ENCODE measurements at places on chromosomes 3 and 15. TPM values are rescaled to one million over a fixed set of nuclear protein-coding genes. Genes with fewer than 3 reads are reported as not detected.
A peak's percentile ranks its signal among the peaks of the same experiment; 100 is the strongest.

SPINK8 gene
- not detected for polyA plus RNA-seq

- H3K4me3 ChIP-seq: peak overlapping the region; percentile 41
- H3K27me3 ChIP-seq: peaks cover 42% of the 10 kb centered on the region
- no peak overlapping the region for H3K27ac ChIP-seq
- no peaks in the 10 kb centered on the region for H3K36me3 ChIP-seq
Measured at GRCh38 chr15:60590935-60591495, 112.1 kb upstream of the ICE2 start.

DNA sequence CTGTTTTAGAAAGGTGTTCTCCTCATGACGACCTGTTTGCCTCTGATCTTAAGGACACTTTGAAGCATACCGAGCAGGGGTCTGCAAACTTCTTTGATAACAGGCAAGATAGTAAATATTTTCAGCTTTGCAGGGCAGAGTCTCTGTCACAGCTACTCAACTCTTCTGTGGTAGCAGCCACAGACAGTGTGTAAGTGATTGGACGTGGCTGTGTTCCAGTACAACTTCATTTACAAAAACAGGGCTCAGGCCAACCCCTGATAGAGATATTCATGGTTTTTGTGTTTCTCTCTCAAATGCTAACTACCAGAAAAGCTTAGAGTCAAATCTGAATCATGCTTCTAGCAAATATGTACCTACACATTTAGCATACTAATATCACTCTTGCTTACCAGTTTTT lies 51.5 kb downstream of the TGFBR2 start:
- H3K27me3 ChIP-seq: no peaks in the 10 kb centered on the region
- no peak for DNase-seq
- peaks cover 57% of the 10 kb centered on the region for H3K36me3 ChIP-seq
- H3K4me3 ChIP-seq: no peak overlapping the region
- H3K4me1 ChIP-seq: peaks cover 4% of the 10 kb centered on the region

GRCh38 chr3:25191673-25192072 lies 236.4 kb upstream of the RARB start:
- H3K36me3 ChIP-seq: no peaks in the 10 kb centered on the region
- no peaks in the 10 kb centered on the region for H3K4me1 ChIP-seq
- no peak overlapping the region for H3K27ac ChIP-seq
- no peaks in the 10 kb centered on the region for H3K27me3 ChIP-seq
- no peak for DNase-seq
- no peak overlapping the region for H3K4me3 ChIP-seq

DNA sequence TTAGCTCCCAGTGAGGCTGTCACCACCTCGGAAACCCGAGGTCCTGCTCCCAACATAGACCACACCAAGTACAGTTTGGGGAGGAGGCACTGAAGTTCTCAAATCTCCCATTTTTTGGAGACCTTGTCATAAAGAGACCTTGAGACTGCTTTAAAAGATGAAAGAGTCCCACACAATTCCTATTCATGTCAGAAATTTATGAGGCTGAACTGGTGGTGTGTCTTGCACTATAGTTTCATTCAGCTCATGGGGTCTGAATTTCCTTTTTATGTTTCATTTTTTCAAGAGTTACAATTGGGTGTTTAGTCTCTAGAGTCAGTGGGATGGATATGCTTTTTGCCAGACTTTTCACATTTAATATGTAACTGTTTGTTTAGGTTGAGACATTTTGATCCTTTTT lies 318.1 kb upstream of the LRRFIP2 start:
- H3K27me3 ChIP-seq: no peaks in the 10 kb centered on the region
- no peak overlapping the region for H3K27ac ChIP-seq

DNA sequence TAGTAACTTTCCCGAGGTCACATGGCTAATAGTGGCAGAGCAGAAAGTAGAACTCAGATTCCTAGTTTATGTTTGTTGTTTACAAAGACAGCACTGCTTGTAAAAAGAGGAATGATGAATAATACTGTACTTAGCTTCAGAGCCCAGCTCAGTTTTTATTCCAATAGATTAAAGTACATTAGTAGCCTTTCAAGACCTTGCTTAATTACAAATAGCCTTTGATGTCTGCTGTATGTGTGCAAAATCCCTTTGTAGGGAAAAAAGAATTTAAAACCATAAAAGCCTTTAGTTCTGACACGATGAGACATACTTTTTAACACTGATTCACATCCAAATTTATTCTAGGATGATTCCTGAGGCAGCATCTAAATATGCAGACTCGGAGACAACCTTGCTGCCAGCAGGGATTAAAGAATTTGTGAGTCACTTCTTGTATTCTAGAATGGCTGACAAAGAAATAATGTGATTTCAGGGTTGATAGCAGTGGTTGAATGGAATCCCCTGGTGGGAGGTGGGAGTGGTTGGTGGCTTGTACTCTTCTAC lies 324.2 kb upstream of the TGFBR2 start:
- no peak overlapping the region for H3K4me3 ChIP-seq
- H3K4me1 ChIP-seq: no peaks in the 10 kb centered on the region
- H3K36me3 ChIP-seq: no peaks in the 10 kb centered on the region
- no peaks in the 10 kb centered on the region for H3K27me3 ChIP-seq
- no peak for DNase-seq
- no peak overlapping the region for H3K27ac ChIP-seq

- peak overlapping the region; percentile 17 for H3K27ac ChIP-seq
- peaks cover 36% of the 10 kb centered on the region for H3K36me3 ChIP-seq
- H3K4me3 ChIP-seq: no peak overlapping the region
- H3K4me1 ChIP-seq: peaks cover 21% of the 10 kb centered on the region
Measured at GRCh38 chr15:78104566-78105475, 12.5 kb downstream of the SH2D7 start.

GATA2 gene
- polyA plus RNA-seq: 1.9 TPM

CHRD gene
- polyA plus RNA-seq: 3.7 TPM

DNA sequence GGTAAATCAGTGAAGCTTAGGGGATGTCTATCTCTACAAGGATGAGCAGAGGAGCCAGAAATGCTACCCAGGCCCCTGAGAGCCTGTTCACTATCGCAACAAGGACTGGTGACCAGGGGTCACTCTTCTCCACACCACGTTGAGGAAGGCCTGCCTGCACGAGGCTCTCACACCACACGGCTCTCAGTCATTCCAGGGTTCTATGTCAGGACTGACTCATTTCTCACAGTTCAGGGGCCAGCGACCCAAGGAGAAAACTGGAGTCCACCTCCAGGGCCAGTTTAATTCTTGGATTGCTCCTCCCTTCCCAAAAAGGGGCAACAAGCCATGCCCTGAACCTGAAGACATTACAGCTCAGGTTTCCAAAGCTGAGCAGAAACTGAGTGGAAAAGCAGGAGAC lies 33.9 kb downstream of the ANP32A start:
- DNase-seq: no peak
- H3K27me3 ChIP-seq: no peaks in the 10 kb centered on the region
- H3K36me3 ChIP-seq: peaks cover 67% of the 10 kb centered on the region
- H3K27ac ChIP-seq: no peak overlapping the region

ALS2CL gene
- polyA plus RNA-seq: 30.8 TPM

GRCh38 chr15:48850648-48851047 lies 27.3 kb upstream of the EID1 start:
- no peaks in the 10 kb centered on the region for H3K36me3 ChIP-seq
- H3K4me3 ChIP-seq: no peak overlapping the region
- no peak overlapping the region for H3K27ac ChIP-seq
- peaks cover 3% of the 10 kb centered on the region for H3K4me1 ChIP-seq
- no peaks in the 10 kb centered on the region for H3K27me3 ChIP-seq

DNA sequence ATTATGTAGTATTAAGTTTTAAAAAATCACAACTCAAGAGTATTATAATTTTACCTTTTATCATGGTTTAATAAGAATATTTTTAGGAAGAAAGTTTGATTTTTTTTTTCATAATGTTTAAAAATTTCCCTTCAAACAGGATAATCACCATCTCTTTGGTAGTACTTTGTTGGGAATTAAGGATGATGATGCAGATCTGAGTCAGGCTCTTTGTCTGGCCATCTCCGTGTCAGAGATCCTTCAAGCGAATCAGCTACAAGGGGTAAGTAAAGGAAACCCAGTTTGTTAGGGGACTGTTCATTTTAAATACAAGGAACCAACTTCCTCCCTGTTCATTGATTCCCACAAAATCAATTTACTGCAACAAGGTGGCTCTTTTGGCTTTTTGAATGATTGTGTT lies 36.8 kb upstream of the NIT2 start:
- H3K27me3 ChIP-seq: no peaks in the 10 kb centered on the region
- DNase-seq: no peak
- H3K4me1 ChIP-seq: no peaks in the 10 kb centered on the region
- no peak overlapping the region for H3K4me3 ChIP-seq
- H3K27ac ChIP-seq: no peak overlapping the region

GRCh38 chr3:108328821-108329486 lies 32.6 kb downstream of the HHLA2 start:
- H3K4me1 ChIP-seq: no peaks in the 10 kb centered on the region
- no peak overlapping the region for H3K27ac ChIP-seq
- H3K4me3 ChIP-seq: no peak overlapping the region
- DNase-seq: no peak
- H3K27me3 ChIP-seq: no peaks in the 10 kb centered on the region

DNA sequence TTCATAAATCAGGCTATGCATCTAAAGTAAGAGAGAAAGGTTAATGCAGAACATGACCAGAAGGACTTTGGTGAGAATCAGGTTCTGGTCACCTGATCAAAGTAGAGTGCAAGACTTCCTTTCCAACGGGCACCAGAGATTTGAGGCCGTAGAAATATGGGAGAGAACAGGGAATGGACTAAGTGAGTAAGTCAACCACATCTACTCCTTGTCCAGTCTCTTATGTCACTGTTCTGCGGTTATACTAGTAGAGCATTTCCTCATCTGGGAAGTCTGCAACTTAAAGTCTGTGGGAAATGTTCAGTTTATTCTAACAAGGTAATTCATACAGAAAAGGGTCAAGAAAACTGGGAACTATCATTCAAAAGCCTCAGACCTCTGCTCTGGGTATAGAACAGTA lies 232.8 kb downstream of the CPNE4 start:
- no peak for DNase-seq
- no peaks in the 10 kb centered on the region for H3K27me3 ChIP-seq
- H3K27ac ChIP-seq: no peak overlapping the region
- no peaks in the 10 kb centered on the region for H3K4me1 ChIP-seq

- no peaks in the 10 kb centered on the region for H3K36me3 ChIP-seq
- no peak for DNase-seq
- no peak overlapping the region for H3K27ac ChIP-seq
- no peak overlapping the region for H3K4me3 ChIP-seq
Measured at GRCh38 chr3:3605226-3605625, 194.0 kb upstream of the LRRN1 start.

Measured in large intestine (tissue), 12 donors.